ENCODE measurements at places on chromosomes 5 and 9. TPM values are rescaled to one million over a fixed set of nuclear protein-coding genes. Genes with fewer than 3 reads are reported as not detected.

DNA sequence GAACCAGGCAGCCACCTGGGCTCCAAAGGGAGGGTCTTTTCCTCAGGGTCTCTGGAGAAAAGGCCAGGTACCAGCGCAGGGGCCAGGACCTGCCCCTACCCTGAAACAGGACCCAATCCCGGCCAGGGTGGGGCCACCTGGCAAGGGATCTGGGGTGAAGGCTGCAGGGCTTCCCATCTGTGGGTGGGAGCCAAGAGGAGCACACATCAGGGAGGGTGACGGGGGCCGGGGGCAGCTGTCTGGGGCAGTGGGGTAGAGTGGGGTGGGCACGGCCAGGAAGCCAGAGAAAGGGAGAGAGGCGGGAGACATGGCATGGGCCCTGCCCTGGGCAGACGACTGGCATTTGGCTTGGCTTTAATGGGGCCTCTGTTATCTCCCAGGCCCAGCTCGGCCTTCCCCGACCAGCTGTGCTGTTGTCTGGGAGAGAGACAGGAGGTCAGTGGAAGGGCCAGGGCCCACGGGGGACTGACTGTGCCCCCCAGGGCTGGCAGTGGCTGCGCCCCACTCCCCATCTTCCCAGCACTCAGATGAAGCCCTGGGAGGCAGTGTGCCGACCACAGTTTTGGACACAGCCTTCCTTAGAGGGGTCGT is 57.2 kb upstream of the RNF130 start:
- no peak for DNase-seq
- H3K27me3 ChIP-seq: peaks cover 2% of the 10 kb centered on the region
- no peaks in the 10 kb centered on the region for H3K4me1 ChIP-seq
- H3K4me3 ChIP-seq: no peak overlapping the region

GRCh38 chr5:6407558-6408259 is 29.4 kb upstream of the MED10 start:
- H3K27ac ChIP-seq: no peak overlapping the region
- no peak overlapping the region for H3K4me3 ChIP-seq
- peaks cover 11% of the 10 kb centered on the region for H3K4me1 ChIP-seq
- no peaks in the 10 kb centered on the region for H3K36me3 ChIP-seq
- no peak for DNase-seq
- peaks cover 5% of the 10 kb centered on the region for H3K27me3 ChIP-seq

GRCh38 chr5:153895266-153895665 is 143.4 kb downstream of the FAM114A2 start:
- no peaks in the 10 kb centered on the region for H3K36me3 ChIP-seq
- no peak overlapping the region for H3K27ac ChIP-seq
- H3K4me1 ChIP-seq: no peaks in the 10 kb centered on the region
- H3K27me3 ChIP-seq: no peaks in the 10 kb centered on the region
- H3K4me3 ChIP-seq: no peak overlapping the region

Gene GADD45G
- 18.4 TPM for total RNA-seq
